Femur (tissue), 1 donor: ENCODE measurements at places on chromosomes 7 and 10.

DNA sequence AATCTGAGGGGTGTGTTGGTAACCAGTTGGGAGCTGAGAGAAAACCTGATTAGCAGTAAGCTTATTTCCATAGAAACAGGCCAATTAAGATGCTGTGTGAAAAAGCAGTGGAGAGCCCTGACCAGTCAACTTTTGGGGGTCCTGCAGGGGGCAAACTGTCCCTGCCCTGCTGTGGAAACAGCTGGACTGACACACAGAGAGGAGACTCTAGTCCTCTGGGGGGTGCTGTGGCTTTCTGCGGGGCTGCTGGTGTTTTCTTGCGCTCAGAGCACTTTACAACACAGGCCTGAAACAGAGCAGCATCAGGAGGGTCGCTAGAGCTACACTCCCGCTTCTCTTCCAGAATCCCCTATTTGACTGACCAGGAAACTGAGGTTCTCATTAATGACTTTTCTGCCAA, 546.9 kb upstream of the GALNT17 start:
- DNase-seq = no peak

GRCh38 chr10:96306516-96306915, 2.3 kb downstream of the DNTT start:
- DNase-seq = peak; percentile 55

GRCh38 chr10:102564209-102564834, 60.5 kb downstream of the SUFU start:
- DNase-seq = no peak

DNA sequence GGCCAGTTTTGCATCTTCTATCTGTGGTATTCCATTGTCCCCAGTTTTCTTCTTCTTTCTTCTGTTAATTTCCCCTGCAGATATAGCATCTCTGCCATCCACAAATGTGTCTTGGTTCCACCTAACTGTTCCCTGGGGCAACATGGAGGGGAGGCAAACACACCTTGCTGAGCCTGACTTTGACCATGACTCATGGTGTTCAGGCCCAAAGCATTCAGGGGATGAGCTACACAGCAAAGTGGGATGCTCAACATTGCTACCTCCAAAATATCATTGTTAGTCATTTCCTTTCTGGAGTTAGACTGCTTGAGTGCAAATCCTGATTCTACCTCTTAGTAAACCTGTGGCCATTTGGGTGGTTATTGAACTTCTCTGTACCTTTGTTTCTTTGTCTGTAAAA, 542.7 kb downstream of the LRMDA start:
- no peak for DNase-seq

GRCh38 chr10:69714572-69714971, 84.5 kb downstream of the FAM241B start:
- no peak for DNase-seq

DNA sequence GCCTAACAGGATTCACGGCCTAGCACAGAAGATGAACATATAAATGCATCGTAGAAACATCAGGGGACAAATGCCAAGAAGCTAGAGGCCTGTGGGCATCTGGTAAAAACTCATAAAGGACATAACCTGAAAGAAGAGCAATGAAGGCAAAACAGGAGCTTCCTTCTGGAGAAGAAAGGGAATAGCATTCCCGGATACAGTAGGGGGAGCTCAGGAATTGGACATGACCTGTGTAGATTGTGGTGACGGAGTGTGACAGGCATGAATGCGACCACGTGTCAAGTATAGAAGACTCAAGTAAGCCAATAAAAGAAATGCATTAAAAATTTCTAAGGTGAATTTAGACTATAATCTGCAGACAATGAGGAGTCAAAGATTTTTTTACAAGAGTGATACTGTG, 270.1 kb downstream of the AGMO start:
- DNase-seq = no peak

- no peak for DNase-seq
These were observed 67.5 kb downstream of the DNAJC12 start for GRCh38 chr10:67770537-67770936.

- no peak for DNase-seq
These were observed 163.1 kb downstream of the ADK start for GRCh38 chr10:74314166-74314565.

GRCh38 chr10:11560076-11560709, 51.3 kb downstream of the USP6NL start:
- DNase-seq = no peak

DNA sequence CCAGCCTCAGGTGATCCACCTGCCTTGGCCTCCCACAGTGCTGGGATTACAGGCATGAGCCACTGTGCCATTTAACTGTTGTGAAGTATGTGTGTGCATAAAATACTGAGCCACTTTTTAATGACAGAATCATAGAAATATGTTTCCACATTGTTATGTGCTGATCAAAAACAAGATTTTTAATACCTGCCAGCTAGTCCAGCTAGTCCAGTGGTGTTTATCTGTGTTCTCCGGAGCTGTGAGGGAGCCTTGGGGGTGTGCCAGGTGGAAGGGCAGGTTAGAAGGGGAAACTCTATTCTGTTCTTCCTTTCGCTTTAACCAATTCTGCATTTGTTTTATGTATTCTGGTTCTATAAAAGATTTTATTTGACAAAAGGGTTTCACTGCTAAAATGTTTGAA, 7.0 kb downstream of the FAM221A start:
- no peak for DNase-seq
